ENCODE measurements at places on chromosomes 1 and 21.

DNA sequence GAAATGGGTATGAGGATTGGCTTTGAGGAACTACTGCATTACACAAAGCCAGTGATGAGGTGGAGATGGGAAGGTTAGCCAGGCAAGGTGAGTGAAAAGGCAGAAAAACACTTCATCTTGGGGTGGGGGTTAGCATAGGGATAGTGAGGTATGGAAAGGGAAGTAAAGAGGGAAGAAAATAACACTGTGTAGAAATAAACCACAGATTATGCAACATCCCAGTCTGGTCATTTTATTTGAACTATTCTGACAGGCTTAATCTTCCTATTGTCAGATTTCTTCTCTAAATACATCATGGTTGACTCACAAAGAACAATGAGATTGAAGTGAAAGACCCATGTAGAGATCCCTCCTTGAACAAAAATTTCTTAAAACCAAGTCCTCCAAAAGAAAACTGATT lies 640.2 kb downstream of the PTPRC start:
- no peak for DNase-seq

GRCh38 chr1:17892225-17892624 lies 137.1 kb downstream of the ACTL8 start:
- peak; percentile 73 for DNase-seq

- DNase-seq = no peak
Measured at GRCh38 chr1:11787251-11787803, 18.4 kb downstream of the MTHFR start.

DNA sequence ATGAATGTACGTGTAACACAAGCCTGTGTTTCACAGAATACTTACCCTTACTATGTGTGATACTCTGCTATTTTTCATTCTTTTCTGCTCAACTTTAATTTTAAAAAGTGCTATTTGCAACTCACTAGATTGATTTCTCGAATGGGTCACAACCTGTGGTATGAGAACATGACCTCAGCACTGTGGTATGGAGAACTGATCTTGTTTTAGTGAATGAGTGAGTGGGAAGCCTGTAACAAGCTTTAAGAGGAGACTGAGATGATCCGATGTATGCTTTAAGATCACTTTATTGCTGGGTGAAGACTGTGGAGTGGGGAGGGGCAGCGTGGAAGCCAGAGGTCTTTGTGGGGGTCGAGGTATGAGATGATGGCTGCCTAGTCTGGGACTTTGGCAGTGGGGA lies 21.6 kb downstream of the MECR start:
- DNase-seq = no peak

GRCh38 chr21:42262831-42263231 lies 43.9 kb downstream of the ABCG1 start:
- no peak for DNase-seq
